ENCODE measurements at places on chromosomes 1 and 21. TPM values are rescaled to one million over a fixed set of nuclear protein-coding genes. Genes with fewer than 3 reads are reported as not detected.

GSTM5 gene
- not detected for total RNA-seq

CLEC20A gene
- not detected for total RNA-seq

GBP7 gene
- not detected for total RNA-seq

DNA sequence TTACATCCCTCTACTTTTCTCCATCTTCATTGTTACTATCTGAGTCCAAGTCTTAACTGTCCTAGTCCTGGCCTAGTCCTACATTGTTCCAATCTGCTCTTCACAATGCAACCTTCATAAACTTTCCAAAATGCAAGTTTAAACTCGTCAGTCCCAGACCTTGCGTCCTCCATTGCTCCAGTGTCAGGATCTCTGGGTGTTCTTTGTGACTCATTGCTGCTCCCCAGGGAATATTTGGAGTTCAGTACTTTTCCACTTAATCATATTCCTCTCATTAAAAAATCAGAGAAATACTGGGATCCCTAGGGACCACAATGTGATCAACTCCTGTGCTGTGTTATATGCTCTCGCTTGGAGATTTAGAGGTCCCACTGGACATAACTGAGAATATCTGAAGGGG, 18.0 kb upstream of the KPRP start:
- DNase-seq = no peak
- H3K4me3 ChIP-seq = no peak overlapping the region
- no peaks in the 10 kb centered on the region for H3K4me1 ChIP-seq
- no peak overlapping the region for H3K27ac ChIP-seq
- no peaks in the 10 kb centered on the region for H3K27me3 ChIP-seq

GRCh38 chr21:46284077-46284644, 1.2 kb downstream of the MCM3AP start:
- 0 out of 2 replicates have a peak, but pooled peaks cover 3% of the 10 kb centered on the region for H3K4me1 ChIP-seq
- H3K27ac ChIP-seq = no peak overlapping the region
- H3K4me3 ChIP-seq = peak overlapping the region; percentile 69
- no peaks in the 10 kb centered on the region for H3K27me3 ChIP-seq
- DNase-seq = no peak

- no peak for DNase-seq
- no peaks in the 10 kb centered on the region for H3K27me3 ChIP-seq
- H3K36me3 ChIP-seq = peaks cover 25% of the 10 kb centered on the region
- no peaks in the 10 kb centered on the region for H3K4me1 ChIP-seq
- H3K4me3 ChIP-seq = no peak overlapping the region
- H3K27ac ChIP-seq = no peak overlapping the region
Measured at GRCh38 chr1:161172349-161172748, 5.0 kb downstream of the B4GALT3 start.

DNA sequence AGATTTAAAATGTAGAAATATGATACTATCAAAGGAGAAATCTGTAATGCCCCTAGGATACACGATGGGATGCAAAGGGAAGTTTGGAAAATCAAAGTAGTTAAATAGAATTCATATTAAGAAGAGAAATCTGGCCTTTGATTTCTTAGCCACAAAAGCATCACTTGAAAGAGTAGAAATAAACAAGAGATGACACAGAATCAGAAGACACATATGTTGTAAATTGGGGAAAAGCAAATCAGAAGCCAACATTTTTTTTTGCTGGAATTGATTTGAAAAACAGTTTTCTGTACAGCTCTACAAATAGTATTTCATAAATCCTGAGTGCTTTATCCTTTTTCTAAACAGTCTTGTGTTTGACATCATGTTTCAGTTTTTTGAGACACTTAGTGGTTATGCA, 12.4 kb upstream of the TNFSF18 start:
- H3K27me3 ChIP-seq = no peaks in the 10 kb centered on the region
- no peak overlapping the region for H3K27ac ChIP-seq
- no peaks in the 10 kb centered on the region for H3K36me3 ChIP-seq
- DNase-seq = no peak
- no peaks in the 10 kb centered on the region for H3K4me1 ChIP-seq
- no peak overlapping the region for H3K4me3 ChIP-seq

DNA sequence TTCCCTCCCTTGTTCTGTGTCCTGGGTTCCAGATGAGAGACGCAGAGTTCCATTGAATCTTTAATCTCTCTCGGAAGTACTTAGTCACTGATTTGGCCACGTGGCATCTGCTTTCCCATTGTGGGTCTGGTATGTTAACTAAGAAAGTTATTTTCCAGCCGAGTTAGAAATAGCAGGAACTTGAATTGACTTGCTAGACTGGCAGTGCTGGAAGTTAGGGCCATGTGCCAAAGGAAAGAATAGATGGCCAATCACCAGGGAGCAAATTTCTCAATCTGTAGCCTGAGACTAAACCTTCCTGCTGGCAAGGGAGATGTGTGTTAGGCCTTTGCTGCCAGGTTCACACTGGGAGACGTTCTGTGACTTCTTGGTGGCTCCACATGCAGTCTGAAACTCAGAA, 24.2 kb upstream of the SLFNL1 start:
- H3K4me3 ChIP-seq = no peak overlapping the region
- no peak for DNase-seq
- no peaks in the 10 kb centered on the region for H3K4me1 ChIP-seq
- peaks cover 18% of the 10 kb centered on the region for H3K36me3 ChIP-seq
- H3K27ac ChIP-seq = no peak overlapping the region
